ENCODE measurements at places on chromosomes 4 and X.

DNA sequence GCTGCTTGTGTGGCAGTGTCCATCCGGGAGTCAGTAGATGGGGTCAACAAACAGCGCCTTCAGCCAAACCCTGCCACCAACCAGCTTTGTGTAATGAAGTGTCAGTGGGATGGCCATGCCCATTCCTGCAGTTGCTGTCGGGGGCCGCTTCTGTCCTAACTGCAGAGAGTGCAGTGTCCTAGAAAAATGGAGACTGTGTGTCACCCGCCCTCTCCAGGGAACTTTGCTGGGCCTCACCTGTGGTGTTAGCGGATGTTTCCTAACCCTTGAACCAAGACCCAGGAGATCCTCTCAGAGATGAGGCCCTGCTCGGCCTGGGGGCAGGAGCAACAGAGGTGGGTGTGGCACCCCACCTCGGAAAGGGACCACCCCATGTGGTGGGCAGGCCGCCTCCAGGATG, 35.3 kb upstream of the HGFAC start:
- no peak for DNase-seq

DNA sequence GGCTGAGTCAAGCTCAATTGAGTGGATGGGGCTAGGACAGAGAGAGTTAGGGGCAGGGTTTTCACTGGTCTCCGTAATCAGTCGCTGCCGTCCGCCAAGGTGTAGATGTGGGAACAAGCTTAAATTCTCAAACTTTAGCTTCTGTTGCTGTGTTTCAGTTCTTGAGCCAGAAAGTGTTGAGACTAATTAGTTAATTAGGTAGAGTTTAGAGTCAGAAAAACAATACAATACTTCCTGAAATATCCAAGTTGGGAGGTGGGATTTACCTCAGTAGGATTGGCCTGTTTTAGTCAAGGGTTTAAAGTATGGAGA, 1.1 kb upstream of the UBE2D3 start:
- DNase-seq: no peak

DNA sequence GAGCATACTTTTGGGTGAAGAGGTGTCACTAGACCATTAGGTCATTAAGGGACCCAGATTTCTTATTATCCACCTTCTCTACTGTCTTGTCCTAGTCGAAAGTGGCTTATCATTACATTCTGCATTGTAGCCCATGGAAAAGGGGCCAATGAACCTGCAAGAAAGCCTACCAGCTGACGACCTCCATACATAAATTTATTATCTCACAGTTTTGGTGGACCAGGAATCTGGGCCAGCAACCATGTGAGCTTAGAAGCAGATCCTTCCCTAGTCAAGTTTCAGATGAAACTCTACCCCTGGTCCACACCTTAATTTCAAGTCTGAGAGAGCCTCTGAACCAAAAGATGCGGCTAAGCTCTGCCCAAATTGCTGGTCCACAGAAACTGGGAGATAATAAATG, 37.6 kb downstream of the RPS6KA3 start:
- DNase-seq: no peak

DNA sequence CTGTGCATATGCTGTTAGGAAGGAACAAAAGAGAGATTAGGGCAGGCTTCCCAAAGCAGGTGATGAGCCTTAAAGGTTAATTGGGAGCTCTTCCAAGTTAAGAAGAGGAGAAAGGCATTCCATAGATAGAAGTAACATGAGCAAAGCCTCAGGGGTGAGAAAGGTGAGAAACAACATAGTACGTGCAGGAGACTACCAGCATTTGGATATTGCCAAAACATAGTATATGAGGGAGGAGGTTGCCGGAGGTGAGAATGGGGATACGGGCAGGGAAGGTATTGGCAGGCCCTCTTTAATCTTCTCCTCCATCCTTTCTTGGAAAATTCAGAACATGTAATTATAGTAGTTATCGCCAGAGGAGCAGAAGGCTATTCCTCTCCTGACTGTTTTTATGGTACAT, 96.1 kb upstream of the MBNL3 start:
- DNase-seq: no peak

DNA sequence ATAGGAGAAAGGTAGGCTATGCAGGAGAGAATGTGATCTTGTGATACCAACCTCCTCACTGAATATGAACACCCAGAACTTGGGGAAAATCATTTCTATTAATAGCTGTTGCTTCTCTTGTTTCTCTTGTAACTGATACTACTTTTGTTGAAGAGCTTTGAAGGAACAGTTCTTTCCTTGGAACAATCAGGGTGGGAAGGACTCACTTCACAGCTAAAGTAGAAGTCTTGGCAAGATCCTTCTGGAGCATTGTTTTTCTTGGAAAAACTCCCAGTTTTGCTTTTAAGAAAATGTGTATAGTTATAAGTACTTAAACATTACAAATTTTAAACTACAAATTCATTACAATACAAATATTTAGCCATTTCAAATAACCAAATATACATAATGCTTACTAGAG, 19.1 kb upstream of the XK start:
- DNase-seq: no peak

- DNase-seq: no peak
These were observed 9.0 kb downstream of the CPZ start for GRCh38 chr4:8601556-8601955.

DNA sequence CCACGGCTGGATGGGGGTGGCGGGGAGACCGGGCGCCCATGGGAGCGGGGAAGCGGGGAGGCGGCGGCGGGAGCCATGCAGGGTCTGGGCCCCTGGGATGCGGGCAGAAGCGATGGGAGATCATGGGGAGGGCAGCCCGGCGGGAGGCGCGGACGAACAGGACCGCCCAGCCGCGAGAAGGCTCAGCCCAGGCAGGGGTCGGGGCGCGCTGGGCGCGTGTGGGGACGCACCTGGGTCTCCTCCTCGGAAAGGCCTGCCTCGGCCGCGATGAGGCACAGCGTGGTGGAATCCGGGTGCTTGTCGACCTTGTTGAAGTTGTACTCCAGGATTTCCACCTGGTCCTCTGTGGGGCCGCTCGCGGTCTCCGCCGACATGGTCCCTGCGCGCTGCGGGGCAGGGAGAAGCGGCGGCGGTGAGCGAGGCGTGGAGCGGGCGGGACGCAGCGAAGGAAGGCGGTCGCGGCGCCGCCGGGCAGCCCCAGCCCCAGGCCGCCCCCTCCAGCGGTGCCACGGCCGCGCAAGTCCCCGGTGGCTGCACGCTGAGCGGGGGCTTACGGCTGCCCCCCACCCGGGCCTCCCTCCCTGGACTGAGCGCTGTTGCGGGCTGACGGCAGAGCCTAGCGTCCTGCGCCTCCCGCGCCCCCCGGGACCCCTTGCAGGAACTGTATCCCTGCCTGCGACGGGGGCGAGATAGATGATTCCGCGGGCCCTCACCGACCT, 25.3 kb downstream of the HOPX start:
- DNase-seq: no peak

GRCh38 chr4:86001591-86001990, 358.3 kb downstream of the MAPK10 start:
- DNase-seq: no peak

- DNase-seq: peak; percentile 23
These were observed 318.6 kb downstream of the LDB2 start for GRCh38 chr4:16579866-16580265.

GRCh38 chr4:45004847-45005565, 278.6 kb upstream of the GNPDA2 start:
- DNase-seq: peak; percentile 83

GRCh38 chr4:91233164-91233563, 1070.6 kb upstream of the GRID2 start:
- DNase-seq: no peak

DNA sequence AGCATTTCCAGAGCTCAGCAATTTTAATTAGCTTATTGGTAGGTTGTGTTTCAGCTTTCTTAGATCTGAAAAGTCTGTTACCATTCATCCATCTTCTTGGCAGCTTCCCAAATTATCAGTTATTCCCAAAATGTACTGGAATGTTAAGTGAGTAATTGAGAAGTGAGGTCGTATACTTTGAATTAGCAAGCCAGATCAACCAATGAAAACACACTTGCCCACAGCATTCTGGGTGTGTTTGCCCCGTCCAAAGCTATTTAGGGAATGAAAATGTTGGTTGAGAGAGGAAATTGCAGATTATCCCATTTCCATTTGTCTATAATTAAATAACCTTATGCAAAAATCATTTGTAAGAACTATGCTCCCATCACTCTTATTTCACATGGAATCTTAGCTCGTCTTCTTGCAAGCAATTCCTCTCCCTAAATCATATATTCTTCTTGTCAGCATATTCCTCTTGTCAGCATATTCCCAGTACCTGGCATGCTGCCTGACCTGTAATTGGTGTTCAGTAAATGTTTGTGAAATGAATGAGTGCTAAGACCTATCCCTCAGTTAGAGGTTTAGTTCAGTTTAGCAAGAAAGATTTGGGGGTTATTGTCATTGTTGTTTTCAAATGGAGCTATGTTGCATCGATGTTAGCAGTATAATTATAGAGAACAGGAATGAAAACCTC, 23.3 kb upstream of the ANTXR2 start:
- no peak for DNase-seq

DNA sequence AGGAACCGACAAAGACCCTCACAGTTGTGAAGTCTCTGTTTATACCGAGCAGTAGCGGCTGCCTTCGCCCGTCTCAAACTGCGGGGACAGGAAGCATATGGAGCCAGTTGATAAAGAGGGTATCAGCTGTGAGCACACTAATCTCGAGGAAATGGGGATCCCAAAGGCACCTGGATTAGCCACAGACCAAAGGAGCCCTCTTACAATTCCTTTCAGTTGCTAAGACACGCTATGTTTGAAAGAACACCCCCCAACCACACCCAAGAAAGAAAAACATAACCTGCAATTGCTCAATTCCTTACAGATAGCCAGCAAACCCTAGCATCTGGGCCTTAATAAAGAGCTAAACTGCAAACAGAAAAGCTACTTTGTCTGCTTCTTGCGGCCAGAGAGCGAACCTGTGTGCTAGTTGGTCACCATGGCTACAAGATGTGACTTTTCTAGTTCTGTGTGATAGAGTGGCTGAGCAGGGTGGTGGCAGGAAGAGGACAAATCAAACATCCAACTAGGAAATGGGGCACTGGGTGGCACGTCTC, 23.3 kb upstream of the CHRNA9 start:
- DNase-seq: no peak

- peak; percentile 41 for DNase-seq
These were observed 866 bp upstream of the EMD start for GRCh38 chrX:154378059-154378798.

Data from HT1080 (cell line).